ENCODE measurements at places on chromosomes 4 and X.

- no peak overlapping the region for H3K4me3 ChIP-seq
- no peak for DNase-seq
- H3K36me3 ChIP-seq: no peaks in the 10 kb centered on the region
These were observed 40.2 kb downstream of the VSIG4 start for GRCh38 chrX:65999563-66000148.

DNA sequence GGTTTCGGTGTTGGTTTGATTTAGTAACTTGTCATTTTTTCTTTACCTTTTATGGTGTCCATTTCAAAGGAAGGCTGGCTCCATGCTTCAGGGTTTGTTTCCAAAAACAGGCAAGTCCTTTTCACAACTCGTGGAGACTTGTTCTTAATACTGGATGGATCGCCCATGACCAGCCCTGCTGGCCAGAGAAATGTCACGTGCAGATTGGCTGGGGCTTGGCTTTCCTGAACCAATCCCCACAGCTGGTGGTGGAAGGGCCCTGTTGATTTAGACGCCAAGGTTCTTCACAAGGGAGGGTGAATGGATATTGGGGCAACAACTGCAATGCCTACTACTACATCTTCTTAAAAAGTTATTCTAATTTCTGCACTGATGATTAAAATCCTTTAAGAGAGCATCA lies 92.6 kb downstream of the SHROOM3 start:
- no peaks in the 10 kb centered on the region for H3K36me3 ChIP-seq
- H3K27me3 ChIP-seq: no peaks in the 10 kb centered on the region
- H3K27ac ChIP-seq: peak overlapping the region; percentile 80
- DNase-seq: no peak

DNA sequence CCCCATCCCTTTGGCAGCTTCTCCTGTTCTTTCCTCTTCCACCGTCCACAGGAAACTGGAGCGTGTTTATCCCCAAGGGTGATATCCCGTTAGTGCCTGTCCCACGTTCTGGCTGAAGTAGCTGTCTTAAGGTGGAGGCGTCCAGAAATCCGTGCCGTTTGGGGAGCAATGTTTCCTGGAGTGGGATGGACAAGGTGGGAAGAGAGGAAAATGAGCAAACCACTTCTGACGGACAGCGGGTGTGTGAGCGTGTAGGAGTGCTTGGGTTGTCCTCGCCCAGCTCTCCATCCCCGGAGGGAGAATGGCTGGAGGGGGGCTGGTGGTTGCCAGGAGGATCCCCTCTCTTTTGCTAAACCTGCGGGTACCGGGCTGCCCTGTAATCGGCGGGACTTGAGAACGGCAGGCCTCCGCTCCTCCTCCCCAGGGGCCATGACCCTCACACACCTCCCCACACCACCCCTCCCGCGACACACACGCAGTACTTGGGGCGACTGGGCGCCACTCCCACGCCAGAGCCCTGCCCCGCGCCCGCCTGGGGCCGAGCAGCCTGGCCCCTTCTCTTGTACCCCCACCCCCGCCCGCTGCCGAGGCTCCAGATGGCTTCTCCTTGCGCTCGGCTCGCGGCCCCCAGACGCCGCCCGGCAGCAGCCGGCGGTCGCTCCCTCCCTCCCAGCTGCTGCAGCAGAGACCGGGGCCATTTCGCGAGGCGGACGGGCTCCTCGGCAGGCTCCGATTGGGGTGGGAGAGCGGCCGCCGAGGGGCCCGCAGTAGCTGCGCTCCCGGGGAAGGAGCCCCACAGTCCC lies 13.9 kb upstream of the PRDM8 start:
- H3K4me1 ChIP-seq: peaks cover 40% of the 10 kb centered on the region
- H3K4me3 ChIP-seq: peak overlapping the region; percentile 71
- peak; percentile 41 for DNase-seq

DNA sequence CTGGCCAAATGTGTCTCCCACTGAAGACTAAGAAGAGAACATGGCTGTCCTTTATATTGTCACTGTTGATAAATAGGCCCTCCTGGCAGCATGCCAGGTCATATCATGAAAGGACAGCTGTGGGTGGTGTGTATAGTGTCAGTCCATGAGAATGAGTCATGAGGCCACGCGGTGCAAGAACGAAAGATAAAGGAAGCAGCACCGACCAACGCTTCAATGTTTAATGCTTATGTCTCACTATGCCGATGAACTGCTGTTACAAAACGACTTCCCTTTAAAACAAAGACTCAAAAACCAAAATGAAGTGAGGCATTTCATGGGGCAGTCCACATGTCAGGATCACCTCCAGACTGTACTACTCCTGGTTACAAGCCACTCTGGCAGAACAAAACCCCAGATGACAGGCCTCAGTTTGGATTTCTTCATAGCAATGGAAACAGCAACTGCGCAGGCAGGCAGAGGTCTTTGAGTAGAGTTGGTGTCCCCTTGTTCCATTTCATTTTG lies 5.2 kb upstream of the TCEANC start:
- H3K36me3 ChIP-seq: no peaks in the 10 kb centered on the region
- H3K27me3 ChIP-seq: no peaks in the 10 kb centered on the region
- peaks cover 14% of the 10 kb centered on the region for H3K4me1 ChIP-seq
- no peak overlapping the region for H3K4me3 ChIP-seq

GRCh38 chr4:102403116-102403515 lies 57.8 kb upstream of the SLC39A8 start:
- DNase-seq: no peak
- no peaks in the 10 kb centered on the region for H3K27me3 ChIP-seq
- H3K36me3 ChIP-seq: no peaks in the 10 kb centered on the region
- no peak overlapping the region for H3K4me3 ChIP-seq
- no peak overlapping the region for H3K27ac ChIP-seq
- H3K4me1 ChIP-seq: no peaks in the 10 kb centered on the region

- no peak overlapping the region for H3K4me3 ChIP-seq
- no peak for DNase-seq
- H3K4me1 ChIP-seq: peaks cover 4% of the 10 kb centered on the region
- no peaks in the 10 kb centered on the region for H3K36me3 ChIP-seq
- peak overlapping the region; percentile 21 for H3K27ac ChIP-seq
- H3K27me3 ChIP-seq: no peaks in the 10 kb centered on the region
These were observed 426.4 kb downstream of the PDGFC start for GRCh38 chr4:156545003-156545785.

DNA sequence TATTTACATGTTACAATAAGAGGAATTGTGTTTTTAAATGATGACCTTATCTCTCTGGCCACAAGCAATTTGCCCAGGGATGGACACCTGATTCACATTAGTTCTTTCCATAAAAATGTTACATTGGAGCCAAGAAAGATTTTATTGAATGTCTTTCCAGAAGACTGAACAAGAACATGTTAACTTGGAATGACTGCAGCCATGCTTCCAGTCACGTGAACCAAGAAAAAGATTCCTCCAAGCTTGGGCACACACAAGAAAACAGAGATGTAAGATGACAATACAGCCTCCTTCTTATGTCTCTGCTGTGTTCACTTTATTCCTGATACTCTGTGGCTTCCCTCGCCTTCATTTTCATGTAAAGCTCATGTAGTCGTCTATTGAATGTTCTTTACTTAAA lies 737.6 kb downstream of the TRIML1 start:
- H3K27ac ChIP-seq: no peak overlapping the region
- no peaks in the 10 kb centered on the region for H3K27me3 ChIP-seq
- no peak overlapping the region for H3K4me3 ChIP-seq
- peaks cover 4% of the 10 kb centered on the region for H3K4me1 ChIP-seq
- no peak for DNase-seq
- no peaks in the 10 kb centered on the region for H3K36me3 ChIP-seq

GRCh38 chrX:94058728-94059382 lies 384.8 kb downstream of the FAM133A start:
- H3K27me3 ChIP-seq: no peaks in the 10 kb centered on the region
- no peaks in the 10 kb centered on the region for H3K4me1 ChIP-seq
- H3K36me3 ChIP-seq: no peaks in the 10 kb centered on the region
- DNase-seq: no peak
- no peak overlapping the region for H3K4me3 ChIP-seq

DNA sequence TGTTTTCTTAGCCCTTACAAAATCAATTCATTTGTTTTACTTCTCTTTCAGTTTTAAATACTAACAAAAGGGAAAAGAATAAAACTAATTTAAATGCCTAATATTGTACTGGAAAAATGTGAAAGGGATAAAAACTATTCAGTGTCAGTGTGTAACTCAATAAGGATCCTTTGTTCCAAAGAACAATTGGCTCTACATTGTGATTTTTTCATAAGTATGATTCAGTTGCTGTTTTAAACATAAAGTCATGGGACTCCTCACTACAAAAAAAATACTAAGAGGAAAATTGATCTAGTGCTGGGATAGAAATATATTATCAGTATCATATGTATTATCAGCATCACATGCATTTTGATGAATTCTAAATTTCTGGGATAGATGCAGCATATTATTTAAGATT lies 199.4 kb upstream of the TRAM1L1 start:
- H3K27me3 ChIP-seq: no peaks in the 10 kb centered on the region
- DNase-seq: no peak
- H3K27ac ChIP-seq: no peak overlapping the region
- no peaks in the 10 kb centered on the region for H3K36me3 ChIP-seq

GRCh38 chr4:121252224-121252806 lies 88.2 kb upstream of the TNIP3 start:
- peak; percentile 32 for DNase-seq
- H3K36me3 ChIP-seq: no peaks in the 10 kb centered on the region
- no peak overlapping the region for H3K4me3 ChIP-seq

GRCh38 chr4:67393699-67394281 lies 151.5 kb downstream of the CENPC start:
- H3K27ac ChIP-seq: no peak overlapping the region
- peaks cover 8% of the 10 kb centered on the region for H3K27me3 ChIP-seq
- H3K4me1 ChIP-seq: no peaks in the 10 kb centered on the region

DNA sequence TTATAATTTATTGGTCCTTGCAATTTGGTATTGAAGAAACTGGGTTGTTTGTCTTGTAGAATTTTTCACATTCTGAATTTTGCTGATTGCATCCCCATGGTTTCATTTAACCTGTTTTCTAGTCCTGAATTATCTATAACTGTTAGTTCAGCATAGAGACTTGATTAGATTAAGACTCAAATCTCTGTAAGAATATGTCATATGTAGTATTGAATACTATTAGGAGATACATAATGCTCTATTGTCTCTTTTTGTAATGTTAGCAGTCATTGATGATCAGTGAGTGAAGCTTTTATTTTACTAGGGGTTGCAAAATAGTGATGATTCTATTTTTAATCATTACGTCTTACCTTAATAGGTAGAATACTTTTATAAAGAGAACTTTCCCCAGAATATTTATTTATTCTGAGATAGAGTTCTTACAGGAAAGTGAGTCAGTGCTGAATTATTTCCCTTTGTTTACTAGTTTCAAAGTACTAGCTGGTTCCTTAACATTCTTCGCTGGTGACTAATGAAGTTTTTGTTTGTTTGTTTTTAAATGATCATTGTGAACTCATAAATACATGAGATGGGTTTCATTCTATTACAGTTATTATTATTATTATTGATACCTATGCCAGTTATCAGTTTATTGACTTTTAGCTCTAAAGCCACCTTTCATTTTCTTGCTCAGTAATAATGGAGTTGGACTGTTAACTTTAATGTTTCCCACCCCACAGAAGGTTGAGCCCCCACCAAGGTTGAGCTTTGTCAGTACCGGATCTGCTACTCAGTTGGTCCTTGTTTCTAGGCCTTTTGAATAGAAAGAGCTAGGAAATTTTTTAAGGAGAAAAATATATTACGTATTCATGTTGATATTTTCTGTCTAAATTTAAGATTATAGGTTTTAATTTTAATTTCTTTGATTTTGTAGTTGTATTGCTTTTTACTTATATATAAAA lies 102.3 kb downstream of the LARP1B start:
- no peak overlapping the region for H3K4me3 ChIP-seq
- no peaks in the 10 kb centered on the region for H3K27me3 ChIP-seq

DNA sequence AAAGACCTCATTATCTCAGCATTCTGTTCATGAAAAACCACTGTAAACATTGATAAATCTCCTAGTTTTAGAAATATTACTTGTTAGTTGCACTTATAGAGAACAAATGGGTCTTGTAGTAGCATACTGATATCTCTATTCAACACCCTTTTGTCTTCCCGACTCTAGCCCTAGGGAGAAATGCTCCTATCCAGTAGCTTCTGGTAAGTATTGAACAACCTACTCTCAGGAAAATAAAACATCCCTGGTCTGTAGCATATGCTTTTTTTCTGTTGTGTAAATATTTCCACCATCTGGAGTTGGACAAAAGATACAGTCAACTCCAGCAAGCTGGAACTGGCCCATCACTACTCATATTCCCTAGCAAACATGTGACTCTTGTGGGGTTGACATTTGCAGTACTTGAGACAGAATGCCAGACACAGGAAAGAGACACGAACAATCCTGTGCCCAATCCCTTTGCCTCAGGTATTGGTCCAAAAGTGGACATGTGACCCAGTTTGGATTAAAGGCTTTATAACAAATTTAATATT lies 188.2 kb downstream of the GC start:
- no peak overlapping the region for H3K27ac ChIP-seq
- no peak overlapping the region for H3K4me3 ChIP-seq
- no peaks in the 10 kb centered on the region for H3K4me1 ChIP-seq
- no peak for DNase-seq

DNA sequence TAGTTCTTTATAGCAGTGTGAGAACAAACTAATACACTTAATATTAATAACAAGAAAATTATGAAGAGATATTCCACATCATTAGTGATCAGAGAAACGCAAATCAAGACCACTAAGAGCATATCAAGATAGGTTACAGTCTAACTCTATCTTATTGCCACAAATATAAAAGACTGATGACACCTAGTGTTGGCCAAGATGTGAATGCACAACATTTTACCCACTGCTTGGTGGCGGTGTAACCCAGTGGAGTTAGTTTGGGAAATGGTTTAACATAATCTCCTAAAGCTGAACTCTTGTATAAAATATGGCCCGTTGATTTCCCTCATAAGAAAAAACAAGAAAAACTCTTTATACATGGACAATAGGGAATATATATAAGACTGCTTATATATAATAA lies 92.4 kb downstream of the SLITRK2 start:
- no peaks in the 10 kb centered on the region for H3K27me3 ChIP-seq
- no peak overlapping the region for H3K4me3 ChIP-seq
- no peak overlapping the region for H3K27ac ChIP-seq
- H3K36me3 ChIP-seq: no peaks in the 10 kb centered on the region

DNA sequence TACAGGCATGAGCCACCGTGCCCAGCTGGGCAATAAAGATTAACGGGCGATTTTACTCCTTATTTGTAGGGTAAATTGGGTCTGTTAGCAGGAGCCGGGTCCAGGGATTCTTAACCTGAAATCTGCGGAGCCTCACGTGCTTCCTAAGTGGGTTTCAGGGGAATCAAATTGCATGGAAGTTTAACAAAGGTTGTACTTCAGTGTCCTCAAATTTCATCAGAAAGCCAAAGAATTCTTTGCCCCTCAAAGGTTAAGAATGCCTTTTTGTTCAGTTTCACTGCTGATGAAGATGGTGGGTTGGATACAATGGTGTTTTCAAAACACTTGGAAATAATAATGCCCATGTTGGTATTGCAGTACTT lies 67.9 kb downstream of the AFF1 start:
- DNase-seq: no peak
- no peak overlapping the region for H3K27ac ChIP-seq
- no peaks in the 10 kb centered on the region for H3K27me3 ChIP-seq
- H3K4me1 ChIP-seq: peaks cover 65% of the 10 kb centered on the region
- H3K36me3 ChIP-seq: no peaks in the 10 kb centered on the region
- H3K4me3 ChIP-seq: no peak overlapping the region

- H3K4me3 ChIP-seq: peak overlapping the region; percentile 84
- DNase-seq: peak; percentile 13
- H3K36me3 ChIP-seq: peaks cover 39% of the 10 kb centered on the region
These were observed 27.2 kb downstream of the NOP14 start for GRCh38 chr4:2935762-2936743.

Data from left ventricle myocardium inferior (tissue), 1 donor.